ENCODE measurements at places on chromosomes 11 and 22.

DNA sequence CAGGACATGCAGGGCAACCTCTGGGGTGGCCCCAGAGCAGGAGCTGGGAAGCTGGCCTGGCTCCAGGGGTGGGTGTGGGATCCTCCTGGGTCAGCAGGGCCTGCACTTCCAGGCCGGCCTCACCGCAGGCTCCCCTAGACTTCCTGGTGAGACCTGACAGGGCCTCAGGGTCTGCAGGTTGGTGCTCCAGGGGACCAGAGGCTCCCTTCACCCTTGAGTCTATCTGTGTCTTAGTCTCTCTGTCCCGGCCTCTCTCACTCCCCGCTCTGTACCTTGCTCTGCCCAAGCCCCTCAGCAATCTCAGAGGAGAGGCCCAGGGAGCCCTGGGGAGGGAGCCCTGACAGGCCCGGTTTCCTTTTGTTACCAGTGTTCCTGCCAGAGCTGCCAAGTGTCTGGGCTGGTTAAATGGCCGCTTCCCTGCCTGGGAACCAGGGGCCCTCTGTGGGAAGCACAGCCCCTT lies 13.9 kb downstream of the CD82 start:
- no peak for DNase-seq

DNA sequence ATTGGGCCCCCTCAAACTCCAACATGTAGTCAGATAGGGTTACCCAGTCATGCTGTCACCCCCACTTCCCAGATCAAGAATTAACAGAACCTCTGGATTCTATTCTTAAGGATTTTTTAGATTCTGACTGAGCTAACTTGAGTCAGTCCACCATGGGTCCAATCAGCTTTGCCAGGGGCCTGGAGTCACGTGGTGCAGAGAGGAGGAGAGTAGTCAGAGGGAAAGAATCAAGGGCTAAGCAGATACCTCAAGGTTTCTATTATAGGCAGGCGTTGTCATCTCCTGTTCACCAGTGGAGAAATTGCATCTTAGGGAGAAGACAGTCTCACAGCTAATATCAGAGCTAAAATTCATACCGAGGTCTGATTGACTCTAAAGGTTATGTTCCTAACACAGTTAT lies 28.2 kb downstream of the FZD4 start:
- DNase-seq: no peak

GRCh38 chr11:47220401-47220821 lies 5.6 kb downstream of the DDB2 start:
- no peak for DNase-seq

GRCh38 chr11:109606256-109606655 lies 184.3 kb downstream of the C11orf87 start:
- no peak for DNase-seq

DNA sequence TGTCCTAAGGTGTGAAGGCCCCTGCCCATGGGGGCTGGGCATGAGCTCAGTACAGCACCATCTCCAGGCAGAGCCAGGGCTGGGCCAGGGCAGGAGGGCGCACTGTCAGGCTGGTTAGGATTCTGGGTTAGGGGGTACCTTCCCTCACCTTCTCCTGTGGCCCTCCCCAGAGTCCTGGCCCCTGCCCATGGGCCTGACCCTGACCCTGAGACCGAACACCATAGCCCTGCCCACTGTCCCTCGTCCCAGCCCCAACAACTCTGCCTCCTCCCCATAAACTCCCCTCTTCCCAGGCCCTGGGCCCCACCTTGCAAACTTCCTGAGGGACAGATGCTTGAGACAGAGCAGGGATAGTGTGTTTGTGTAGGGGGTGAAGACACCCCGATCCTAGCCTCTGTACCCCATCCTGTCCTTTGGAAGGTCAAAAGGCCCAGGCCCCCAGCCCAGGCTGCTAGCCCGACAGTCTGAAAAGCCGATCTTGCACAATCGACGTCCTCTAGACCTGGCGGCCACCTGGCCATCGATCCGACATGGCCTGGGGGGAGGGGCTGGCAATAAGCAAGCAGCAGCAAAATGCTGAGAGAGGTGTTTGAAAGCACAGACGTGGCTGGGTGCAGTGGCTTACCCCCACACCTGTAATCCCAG lies 2.7 kb upstream of the TMPRSS6 start:
- DNase-seq: no peak

DNA sequence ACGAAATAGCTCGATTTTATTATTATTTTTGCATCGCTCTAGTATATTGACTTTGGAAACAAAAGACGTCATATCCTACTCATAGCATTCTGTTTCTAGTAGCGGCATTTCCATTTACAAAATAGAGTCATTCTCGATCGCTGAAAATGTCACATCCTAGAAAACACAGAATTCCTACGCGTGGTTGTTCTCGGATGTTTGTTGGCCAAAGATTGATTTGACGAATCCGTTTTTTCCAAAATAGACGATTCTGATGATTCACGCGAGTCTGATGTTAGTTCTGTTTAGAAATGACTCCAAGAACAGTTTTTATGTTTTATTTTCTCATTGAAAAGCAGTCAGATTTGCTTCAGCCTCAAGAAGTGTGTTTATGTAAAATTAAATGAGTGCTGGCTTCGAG lies 47.6 kb downstream of the SMIM38 start:
- DNase-seq: no peak

DNA sequence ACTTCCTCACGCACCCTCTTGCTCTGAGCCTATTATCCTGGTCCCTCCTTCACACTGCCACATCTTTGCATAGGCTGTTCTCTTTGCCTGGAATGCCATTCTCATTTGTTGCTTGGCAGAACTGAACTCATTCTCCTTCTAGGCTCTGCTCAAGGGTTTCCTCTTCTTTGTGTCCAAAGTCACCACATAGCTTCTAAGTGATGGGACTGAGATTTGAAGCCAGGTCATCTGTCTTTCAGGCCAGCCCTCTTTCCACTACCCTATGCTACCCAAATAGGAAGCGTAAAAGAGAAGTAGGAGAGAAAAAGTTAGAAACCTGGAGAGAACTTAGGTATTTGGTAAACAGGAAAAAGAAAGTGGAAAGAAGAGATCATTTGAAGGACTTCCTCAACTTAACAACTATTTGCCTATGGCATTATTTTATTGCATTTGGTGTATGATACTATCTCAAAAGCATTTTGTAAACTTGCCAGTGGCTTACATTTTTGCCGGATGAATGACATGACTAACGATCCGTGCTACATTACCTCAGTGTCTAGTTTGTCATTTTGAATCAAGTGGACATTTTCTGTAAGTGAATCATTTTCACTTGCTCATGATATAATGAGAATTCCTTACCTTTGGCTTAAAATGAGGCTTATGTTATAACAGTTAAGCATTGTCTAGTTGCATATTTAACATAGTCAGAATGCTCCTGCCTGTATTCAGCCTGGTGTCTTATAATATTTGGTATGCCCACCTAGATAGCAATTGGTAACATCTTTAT lies 18.5 kb downstream of the NF2 start:
- no peak for DNase-seq

DNA sequence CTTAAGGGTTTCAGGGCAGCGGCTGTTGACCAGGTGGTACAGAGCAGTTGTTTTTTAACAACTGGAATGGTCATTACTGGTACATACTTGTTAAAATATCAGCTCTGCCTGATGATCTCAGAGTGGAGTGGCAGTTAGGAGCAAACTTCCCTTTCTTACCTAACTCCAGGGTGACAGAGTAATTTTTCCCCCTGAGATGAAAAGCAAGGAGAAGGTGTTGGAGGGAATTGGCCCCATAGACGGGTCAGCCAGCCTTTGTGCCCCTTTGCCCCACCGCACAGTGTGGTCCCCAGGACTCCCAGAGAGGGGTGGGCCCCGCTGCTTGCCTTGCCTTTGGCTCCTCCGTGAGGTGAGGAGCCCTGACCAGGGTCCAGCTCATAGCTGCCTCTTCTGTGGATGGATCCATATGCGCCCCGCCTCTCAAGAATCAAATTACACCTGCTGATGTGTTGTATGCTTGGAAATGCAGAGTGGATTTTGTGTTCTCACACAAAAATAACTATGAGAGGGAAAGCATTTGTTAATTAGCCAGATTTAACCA lies 27.0 kb upstream of the SORL1-AS1 start:
- no peak for DNase-seq

GRCh38 chr11:35582033-35582432 lies 36.2 kb upstream of the FJX1 start:
- DNase-seq: no peak

DNA sequence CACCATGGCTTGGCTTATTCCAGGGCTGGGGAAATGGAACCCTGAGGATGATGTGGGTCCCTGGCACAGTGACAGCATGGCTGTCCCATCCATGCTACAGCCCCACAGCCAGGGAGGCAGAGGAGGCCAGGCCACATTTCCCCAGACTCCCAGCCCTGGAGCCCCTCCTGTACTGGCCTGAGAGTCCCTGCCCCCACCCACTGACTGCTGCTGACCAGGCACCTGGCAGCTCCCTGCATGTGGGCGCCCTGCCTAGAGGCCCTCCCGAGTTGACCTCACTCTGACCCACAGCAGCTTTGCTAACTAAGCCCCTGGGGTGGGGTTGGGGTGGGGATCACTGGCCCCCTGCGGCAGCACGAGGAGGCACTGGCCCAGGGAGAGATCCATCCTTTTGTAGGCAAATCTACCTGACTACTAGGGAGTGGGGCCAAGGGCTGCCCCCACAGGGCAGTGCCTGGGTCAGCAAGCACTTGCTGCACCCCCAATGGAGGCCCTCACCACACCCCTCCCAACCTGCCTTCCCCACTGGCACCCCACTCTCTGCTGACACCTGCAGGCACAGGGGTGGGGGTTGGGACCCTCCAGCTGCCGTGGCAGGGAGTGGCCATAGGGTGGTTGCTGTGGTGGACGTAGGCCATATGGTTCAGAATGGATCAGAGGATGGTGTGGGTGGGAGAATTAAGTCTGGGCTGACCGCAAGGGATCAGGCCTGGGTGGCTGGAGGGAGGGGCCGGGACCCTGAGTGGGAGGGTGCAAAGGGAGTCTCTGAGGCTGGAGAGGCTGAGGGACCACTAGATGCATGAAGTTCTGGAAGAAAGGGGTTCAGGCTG lies 17.4 kb downstream of the ARVCF start:
- no peak for DNase-seq

GRCh38 chr22:37401401-37402183 lies 25.7 kb downstream of the ELFN2 start:
- DNase-seq: no peak

DNA sequence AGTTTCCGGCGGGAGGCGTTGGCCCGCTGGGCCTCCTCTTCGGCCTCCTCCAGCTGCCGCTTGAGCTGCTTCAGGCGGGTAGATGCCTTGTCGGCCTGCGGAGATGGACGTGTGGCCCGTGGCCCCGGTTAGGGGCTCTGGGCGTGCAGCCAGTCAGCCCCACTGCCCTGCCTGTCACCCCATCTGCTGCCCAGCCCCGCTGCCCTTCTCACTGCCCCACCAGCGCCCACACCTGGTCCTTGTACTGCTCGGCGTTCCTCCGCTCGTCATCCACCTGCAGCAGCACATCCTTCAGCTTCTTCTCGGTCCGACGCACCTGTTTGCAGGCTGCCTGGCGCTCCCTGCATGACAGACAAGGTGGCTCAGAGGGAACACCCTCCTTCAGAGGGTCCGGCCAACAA lies 31.2 kb downstream of the APOL1 start:
- no peak for DNase-seq

DNA sequence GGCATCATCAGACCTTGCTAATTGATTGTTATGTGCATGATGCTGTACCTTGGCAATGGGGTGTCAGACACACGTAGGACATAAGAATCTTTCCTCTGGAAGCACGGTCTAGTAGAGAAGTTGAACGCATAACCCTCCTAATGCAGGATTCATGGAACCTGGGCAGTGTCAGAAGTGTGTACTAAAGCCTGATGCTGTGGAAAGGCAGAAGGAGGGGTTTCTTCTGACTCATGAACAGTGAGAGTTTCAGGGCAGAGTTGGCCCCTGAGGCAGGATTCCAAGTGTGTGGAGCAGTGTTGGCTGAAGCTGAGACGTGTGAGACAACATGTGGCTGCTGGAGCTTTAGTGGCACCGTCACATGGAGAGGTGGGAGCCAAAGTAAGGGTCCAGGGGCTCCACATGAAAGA lies 3.5 kb downstream of the PANX1 start:
- no peak for DNase-seq

- no peak for DNase-seq
These were observed 425.6 kb downstream of the SHANK2 start for GRCh38 chr11:70826541-70827335.

GRCh38 chr11:95078526-95078925 lies 11.1 kb upstream of the ENDOD1 start:
- no peak for DNase-seq

- no peak for DNase-seq
These were observed 117.0 kb downstream of the SEZ6L start for GRCh38 chr22:26286091-26286820.

GRCh38 chr11:71097506-71098240 lies 154.7 kb downstream of the SHANK2 start:
- DNase-seq: no peak

GRCh38 chr11:1837171-1838076 lies 1.4 kb upstream of the TNNI2 start:
- peak; percentile 76 for DNase-seq

DNA sequence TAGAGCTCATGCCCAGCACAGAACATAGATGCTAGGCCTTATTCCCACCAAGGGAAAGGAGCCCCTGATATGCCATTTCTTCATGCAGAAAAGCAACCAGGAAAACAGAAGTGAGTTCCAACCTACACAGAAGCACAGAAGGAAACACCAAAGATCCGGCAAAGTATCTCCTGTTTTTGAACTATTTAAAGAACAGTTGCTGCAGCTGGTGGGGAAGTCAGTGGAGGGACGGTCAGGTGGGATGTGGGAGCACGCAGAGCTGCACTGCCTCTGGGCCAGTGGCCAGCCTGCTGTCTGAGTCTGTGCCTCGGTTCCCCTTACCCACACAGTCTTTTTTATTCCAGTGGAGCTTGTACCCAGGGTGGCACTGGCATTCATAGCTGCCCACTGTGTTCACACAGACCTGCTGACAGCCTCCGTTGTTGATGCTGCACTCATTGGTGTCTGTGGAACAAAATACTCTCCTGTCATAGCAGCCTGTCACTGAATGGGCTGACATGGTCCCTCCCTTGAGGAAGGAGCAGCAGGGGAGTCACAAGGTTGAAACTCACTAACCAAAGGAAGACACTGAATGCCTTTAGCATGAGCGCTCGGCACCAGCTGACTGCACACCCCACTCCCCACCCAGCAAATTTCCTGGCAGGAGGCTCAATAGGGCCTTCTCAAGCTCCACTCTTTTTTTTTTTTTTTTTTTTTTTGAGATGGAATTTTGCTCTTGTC lies 37.9 kb downstream of the SCUBE2 start:
- DNase-seq: no peak
